ENCODE measurements at places on chromosomes 7 and 10.

DNA sequence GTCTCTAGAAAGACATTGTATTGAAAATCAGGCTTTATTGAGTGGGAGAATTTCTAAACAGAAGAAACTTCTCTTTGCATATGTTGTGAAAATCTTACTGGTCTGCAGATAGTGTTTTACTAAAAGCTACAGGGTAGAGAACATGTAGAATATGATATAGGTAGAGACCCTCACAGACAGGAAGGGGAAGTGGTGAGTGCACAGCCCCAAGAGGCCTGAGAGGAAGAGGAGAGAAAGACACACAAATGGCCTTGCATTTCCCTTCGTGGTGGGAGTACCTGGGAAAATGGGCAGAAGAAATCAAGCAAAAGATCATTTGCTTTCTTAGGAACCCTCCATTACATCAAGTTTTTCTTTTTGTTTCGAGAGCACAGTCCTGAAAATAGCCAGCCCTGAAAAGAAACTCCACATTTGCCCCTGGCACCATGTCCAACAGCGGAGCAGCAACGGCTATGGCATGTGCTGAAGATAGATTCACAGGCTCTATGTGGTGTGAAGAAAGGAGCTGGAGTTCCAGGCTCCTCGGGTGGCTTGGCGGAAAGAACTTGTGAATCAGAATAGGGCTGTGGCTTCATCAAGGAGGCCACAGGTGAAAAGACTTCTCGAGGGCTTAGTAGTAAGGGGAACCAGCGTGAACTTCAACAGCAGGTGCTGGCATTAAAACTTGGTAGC, 143.5 kb downstream of the CALCR start:
- DNase-seq: no peak

DNA sequence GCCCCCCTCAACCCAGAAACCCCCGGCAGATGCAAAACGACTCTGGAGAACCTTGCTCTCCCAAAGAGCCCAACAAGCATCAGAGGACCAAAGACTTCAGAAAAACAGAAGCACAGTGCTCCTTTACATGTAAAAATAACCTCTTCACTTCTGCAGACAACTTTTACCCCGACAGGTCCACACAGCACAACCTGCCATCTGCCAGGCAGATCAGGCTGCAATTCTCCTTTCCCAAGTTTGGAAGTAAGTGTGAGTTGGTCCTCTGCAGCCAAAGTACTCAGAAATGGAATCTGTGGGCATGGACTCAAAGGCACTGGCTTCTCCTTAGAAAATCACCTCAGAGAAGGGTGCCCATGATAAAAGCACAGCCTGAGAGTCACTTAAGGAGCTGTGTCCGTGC, 26.0 kb downstream of the DOCK4 start:
- DNase-seq: no peak

DNA sequence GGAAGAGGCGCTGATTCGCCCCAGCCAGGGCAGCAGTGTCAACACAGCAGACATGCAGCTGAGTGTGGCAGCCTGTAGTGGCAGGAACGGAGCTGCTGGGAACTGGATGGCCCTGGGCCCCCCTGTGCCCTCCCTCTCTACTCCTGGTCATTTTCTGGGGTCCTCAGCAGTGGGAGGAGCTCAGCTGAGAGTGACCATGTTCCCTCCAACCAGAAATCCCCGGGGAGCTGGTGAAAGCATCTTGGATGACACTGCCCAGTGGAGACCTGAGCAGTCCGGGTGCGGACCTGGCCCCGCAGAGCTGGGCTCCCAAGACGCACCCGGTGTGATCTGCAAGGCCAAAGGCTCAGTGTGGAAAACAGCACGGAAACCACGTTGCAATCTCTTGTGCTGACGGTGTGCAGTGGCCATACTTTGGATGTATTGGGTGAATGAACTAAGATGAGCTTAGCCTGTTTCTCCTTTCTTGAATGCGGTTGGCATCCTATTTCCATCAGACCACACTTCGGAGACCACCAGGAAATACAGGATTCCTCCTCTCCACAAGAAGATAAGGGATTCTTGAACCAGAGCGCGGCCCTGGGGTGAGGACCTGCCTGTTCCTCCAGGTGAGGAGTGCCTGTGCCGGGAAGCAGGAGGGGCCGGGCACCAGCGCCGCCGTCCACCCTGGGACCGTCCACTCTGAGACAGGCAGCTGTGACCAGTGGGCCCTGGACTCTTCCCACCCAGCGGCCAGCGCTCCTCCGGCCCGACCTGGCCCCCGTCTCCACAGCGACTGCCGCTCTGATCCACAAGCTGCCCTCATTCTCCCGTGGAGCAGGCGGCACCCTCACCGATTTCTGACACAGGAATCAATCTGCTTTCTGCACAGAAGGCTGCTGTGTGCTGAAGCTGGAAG, 93.5 kb upstream of the DIP2C start:
- peak; percentile 3 for DNase-seq

DNA sequence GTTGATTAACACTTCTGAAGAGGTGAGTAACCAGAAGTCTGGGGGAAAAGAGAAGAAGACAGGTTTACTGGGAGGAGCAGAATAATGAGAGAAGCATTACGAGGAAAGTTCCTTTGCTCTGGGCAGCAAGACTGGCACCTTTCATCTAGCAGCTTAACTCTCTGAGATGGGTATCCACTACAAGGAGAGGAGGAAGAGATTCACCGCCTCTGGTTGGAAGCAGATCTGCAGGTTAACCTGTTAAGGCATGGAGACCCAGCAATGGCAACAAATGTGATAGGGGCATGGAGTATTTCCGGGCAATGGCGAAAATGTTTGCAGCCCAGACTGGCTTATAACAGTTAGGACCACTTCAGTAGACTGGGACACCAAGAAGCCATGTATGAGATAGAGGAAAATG, 162.2 kb downstream of the TFEC start:
- no peak for DNase-seq

DNA sequence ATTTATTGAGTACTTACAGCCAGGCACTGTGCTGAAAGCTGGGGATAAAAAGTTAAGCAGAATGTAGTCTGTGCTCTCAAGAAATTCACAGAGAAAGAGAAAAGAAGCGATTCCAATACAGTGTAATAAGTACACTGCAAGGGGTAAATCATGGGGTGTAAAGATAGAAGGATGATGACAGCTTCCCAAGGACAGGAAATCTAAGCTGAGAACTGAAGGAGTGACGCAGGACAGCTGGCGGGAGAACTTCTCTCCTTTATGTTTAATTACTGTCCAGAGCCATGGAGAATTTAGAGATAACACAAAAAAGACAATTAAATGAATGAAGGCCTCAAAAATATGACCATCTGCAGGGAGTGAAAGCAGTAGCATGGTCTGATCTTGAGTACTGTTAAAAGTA, 34.8 kb downstream of the C7orf33 start:
- no peak for DNase-seq

- DNase-seq: peak; percentile 84
These were observed 163.4 kb upstream of the MKLN1 start for GRCh38 chr7:131164025-131164925.

GRCh38 chr10:89921403-89921802, 220.0 kb downstream of the KIF20B start:
- no peak for DNase-seq

DNA sequence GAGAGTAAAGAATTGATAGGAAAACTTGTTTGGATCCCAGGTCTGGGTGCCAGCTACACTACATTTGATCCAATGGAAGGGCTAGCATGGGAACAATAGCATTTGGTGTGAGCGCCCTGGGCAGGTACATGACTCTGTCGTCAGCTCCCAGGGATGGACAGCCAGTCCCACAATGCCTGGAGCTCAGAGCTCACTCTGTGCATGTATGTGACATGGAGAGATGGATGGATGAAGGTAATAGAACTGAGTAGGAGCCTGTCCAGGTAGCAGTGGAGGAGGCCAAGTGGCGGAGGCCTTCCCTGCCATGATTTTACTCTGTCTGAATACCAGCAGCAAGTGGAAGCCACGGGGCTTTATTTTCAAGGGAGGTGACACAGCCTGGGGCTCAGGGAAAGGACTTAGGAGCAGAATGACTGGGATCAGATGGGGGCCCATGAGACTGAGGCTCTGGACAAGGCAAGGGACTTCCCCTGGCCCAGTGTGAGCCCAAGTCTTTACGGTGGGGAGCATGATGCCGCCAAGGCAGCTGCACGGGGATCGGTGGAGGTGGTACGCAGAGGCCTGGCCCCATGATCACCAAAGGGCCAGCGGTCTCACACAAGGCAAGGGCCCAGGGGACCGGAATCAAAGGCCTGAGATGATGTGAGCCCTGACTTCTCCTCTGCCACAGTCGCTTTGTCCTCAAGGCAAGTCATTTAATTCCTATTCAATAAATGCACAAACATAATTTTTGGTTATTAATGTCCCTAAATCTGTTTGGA, 5.9 kb downstream of the PTPRE start:
- DNase-seq: no peak

DNA sequence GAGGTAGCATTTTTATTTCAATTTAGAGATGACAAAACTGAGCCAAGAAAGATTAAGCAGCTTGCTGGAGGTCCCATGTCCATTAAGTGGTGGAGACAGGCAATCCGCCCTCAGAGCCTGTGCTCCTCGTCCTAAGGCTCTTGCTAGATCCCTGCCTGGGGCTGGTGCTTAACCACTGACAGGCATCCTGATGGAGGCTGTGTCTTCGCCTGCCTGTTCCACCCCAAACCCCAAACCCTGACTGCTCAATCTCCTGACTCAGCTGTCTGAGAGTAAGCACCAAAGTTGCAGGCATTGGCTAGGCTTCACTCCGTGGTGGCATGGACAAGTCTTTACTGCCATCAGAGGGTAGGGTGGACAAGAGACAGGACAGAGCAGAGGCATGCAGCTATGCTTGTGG, 209.4 kb downstream of the POU6F2 start:
- no peak for DNase-seq

DNA sequence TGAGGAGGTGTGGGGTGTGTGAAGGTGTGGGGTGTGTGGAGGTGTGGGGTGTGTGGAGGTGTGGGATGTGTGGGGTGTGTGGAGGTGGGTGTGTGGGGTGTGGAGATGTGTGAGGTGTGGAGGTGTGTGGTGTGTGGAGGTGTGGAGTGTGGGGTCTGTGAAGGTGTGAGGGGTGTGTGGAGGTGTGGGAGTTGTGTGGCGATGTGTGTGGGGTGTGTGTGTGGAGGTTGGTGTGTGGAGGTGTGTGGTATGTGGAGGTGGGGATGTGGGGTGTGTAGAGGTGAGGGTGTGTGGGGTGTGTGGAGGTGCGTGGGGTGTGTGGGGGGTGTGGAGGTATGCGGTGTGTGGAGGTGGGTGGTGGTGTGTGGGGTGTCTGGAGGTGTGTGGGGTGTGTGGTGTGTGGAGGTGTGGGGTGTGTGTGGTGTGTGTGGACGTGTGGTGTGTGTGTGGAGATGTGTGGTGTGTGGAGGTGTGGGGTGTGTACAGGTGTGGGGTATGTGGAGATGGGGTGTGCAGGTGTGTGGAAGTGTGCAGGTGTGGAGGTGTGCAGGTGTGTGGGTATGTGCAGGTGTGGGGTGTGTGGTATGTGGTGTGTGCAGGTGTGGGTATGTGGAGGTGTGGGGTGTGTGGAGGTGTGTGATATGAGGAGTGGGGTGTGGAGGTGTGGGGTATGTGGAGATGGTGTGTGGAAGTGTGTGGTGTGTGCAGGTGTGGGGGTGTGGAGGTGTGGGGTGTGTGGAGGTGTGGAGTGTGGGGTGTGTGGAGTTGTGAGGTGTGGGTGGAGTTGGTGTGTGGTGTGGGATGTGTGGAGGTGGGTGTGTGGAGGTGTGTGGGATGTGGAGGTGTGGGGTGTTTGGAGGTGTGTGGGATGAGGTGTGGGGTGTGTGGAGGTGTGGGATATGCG, 34.5 kb downstream of the SPDYE17 start:
- peak; percentile 12 for DNase-seq

DNA sequence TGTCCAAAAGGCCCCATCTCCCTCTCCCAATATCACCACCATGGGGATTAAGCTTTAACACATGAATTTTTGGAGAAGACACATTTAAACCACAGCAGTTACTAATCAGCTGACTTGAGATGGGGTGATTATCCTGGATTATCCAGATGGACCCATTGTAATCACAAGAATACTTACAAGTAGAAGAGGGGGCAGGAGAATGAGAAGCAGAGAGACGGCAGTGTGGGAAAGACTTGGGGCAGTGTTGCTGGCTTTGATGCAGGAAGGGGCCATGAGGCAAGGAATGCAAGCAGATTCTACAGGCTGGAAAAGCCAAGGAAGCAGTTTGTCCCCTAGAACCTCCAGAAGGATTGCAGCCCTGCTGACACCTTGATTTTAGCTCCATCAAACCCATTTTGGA, 30.7 kb upstream of the INMT start:
- DNase-seq: no peak

GRCh38 chr10:45282061-45282460, 33.3 kb downstream of the OR13A1 start:
- no peak for DNase-seq

All from GM03348 (cell line).